Left lung (tissue), 14 donors: ENCODE measurements at places on chromosomes 7 and 10. TPM values are rescaled to one million over a fixed set of nuclear protein-coding genes. Genes with fewer than 3 reads are reported as not detected.

The CSTF2T gene
- total RNA-seq, result 16.8 TPM

GRCh38 chr7:68697796-68698280, 900.4 kb upstream of the AUTS2 start:
- no peak overlapping the region for H3K27ac ChIP-seq
- no peaks in the 10 kb centered on the region for H3K36me3 ChIP-seq
- no peak overlapping the region for H3K4me3 ChIP-seq
- DNase-seq, result no peak

The GHRHR gene
- total RNA-seq, result not detected

DNA sequence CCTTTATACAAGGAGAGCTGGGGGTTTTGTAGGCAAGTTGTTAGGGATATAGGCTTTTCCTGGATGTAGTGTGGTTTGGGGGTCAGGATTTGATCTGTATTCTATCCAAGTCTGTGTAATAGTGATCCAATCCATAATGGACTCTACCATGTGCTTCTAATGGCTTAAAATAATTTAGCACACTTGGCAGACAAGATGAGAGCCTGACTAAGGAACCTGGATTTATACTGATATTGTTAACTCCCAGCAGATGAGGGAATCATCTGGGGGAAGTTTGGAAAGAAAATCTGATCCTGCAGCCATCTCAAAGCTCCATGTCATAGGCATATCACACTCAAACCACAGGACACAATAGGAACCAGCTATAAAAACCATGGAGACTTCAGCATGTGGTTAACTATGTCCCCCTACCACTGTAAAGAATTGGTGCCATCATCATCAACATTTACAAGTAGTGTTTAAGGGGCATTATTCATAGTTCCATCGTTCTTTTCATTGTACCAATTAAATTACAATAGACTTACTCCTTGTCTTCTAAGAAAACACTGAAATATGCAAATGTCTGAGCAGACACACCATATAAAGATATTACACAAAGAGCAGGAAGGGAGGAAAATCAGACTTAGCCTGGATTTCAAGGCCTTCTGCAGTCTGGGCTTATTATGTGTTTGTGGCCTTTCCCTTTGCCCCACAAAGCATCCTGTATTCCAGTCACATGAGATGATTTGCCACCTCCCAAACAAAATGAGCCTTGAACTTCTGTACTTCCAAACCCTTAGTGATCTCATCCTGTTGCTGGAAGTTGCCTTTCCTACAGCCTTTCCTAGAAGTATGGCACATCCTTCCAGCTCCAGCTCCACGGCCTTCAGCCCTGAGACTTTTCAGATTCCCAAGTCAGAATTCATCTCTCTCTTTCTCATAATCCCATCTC, 22.5 kb upstream of the HPS1 start:
- H3K27ac ChIP-seq, result no peak overlapping the region
- peaks cover 23% of the 10 kb centered on the region for H3K27me3 ChIP-seq
- no peak for DNase-seq
- no peak overlapping the region for H3K4me3 ChIP-seq
- H3K36me3 ChIP-seq, result no peaks in the 10 kb centered on the region
- H3K4me1 ChIP-seq, result peaks cover 4% of the 10 kb centered on the region

The DGKB gene
- total RNA-seq, result not detected

DNA sequence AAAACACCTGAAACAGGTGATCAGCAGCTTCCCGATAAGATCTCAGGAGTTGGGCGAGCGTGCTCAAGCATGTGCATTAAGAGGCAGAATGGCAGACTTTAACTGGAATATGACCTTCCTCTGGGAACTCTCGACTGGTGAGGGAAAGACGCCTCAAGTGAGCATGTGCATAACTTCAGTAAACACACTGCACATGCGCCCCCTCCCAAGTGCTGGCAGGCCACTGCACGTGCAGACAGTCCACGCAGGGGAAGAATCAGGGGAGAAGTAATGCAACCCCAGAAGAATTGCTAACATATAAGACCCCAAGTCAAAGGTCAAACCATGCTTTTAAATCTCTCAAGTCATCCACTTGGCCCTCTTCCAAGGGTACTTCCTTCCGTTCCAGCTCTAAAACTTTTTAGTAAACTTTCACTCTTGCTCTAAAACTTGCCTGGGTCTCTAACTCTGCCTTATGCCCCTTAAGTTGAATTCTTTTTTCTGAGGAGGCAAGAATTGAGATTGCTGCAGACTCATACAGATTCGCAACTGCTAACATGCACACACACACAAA, 541.0 kb downstream of the TNS3 start:
- H3K27ac ChIP-seq, result no peak overlapping the region
- H3K27me3 ChIP-seq, result no peaks in the 10 kb centered on the region
- no peak for DNase-seq
- no peaks in the 10 kb centered on the region for H3K36me3 ChIP-seq
- H3K4me1 ChIP-seq, result peaks cover 18% of the 10 kb centered on the region
- no peak overlapping the region for H3K4me3 ChIP-seq

- no peak overlapping the region for H3K27ac ChIP-seq
- no peak overlapping the region for H3K4me3 ChIP-seq
- no peaks in the 10 kb centered on the region for H3K4me1 ChIP-seq
- peaks cover 91% of the 10 kb centered on the region for H3K27me3 ChIP-seq
- DNase-seq, result no peak
- H3K36me3 ChIP-seq, result no peaks in the 10 kb centered on the region
Observed at GRCh38 chr10:132810807-132811700, 25.1 kb upstream of the NKX6-2 start.

DNA sequence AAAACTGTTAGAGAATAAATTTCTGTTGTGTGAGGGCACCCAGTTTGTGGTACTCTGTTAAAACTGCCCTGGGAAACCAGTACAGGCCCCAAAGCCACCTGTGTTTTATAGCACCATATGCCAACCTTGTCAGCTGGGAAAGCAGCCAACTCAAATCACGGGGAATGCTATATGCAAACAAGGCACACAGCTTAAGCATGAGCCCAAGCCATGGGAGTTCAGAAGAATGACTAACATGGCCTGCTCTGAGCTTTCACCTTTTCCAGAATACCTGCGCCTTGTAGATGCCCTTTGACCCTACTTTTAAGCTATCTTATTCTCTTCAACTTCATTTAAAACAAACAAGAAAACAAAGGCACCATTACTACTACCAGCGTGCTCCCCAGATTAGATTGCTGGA, 5.5 kb upstream of the SLC25A13 start:
- DNase-seq, result no peak
- H3K36me3 ChIP-seq, result no peaks in the 10 kb centered on the region
- H3K4me3 ChIP-seq, result no peak overlapping the region
- H3K4me1 ChIP-seq, result peaks cover 23% of the 10 kb centered on the region

The ELFN1 gene
- total RNA-seq, result 1.6 TPM

DNA sequence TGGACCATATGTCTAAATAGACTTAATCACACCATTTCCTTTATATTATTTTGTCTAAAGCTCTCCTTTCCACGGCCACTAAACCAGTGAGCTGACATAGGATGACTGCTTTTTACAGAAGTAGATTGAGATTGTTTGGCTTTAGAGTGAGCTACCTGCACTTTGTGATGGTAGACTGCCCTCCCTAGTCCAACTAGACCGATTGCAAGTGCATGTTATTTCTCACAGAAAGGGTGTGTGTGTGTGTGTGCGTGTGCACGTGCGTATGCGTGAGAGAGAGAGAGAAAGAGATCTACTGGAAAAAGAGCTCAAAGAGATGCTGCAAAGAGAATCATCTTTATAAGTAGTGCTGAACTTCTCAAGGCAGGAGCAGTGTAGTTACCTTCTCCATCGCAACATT, 60.7 kb downstream of the VCL start:
- DNase-seq, result no peak
- peak overlapping the region; percentile 71 for H3K27ac ChIP-seq
- H3K36me3 ChIP-seq, result no peaks in the 10 kb centered on the region
- no peak overlapping the region for H3K4me3 ChIP-seq
- H3K4me1 ChIP-seq, result peaks cover 45% of the 10 kb centered on the region

The ZNF488 gene
- total RNA-seq, result 0.38 TPM

GRCh38 chr10:103500481-103500880, 7.0 kb downstream of the NEURL1 start:
- H3K27ac ChIP-seq, result no peak overlapping the region
- no peaks in the 10 kb centered on the region for H3K36me3 ChIP-seq
- DNase-seq, result no peak

DNA sequence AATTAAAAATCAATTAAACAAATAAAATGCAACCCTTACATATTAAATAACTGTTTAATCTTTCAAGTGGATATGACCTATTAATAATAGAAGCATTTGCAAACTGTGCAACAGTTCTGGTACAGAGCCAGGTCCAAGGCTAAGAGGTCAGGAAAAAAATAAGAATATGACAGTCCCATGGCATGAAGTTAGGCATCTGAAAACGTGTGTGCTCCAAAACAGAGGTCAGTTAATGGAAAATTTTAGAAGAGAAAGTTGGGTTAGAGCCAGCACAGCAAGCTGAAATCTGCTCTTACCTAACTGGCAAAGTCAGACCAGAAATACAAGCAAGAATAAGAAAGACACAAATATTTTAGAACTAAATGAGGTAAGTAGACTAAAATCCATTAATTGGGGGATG, 757.7 kb downstream of the GRM8 start:
- no peaks in the 10 kb centered on the region for H3K36me3 ChIP-seq
- H3K4me3 ChIP-seq, result no peak overlapping the region
- no peaks in the 10 kb centered on the region for H3K27me3 ChIP-seq
- peak; percentile 23 for DNase-seq
- no peak overlapping the region for H3K27ac ChIP-seq

GRCh38 chr10:22550732-22551131, 163.6 kb downstream of the PIP4K2A start:
- no peak overlapping the region for H3K4me3 ChIP-seq
- no peaks in the 10 kb centered on the region for H3K4me1 ChIP-seq
- H3K27me3 ChIP-seq, result no peaks in the 10 kb centered on the region
- H3K36me3 ChIP-seq, result no peaks in the 10 kb centered on the region

GRCh38 chr7:51792796-51793195, 476.2 kb upstream of the COBL start:
- no peak overlapping the region for H3K4me3 ChIP-seq
- H3K4me1 ChIP-seq, result no peaks in the 10 kb centered on the region
- no peak overlapping the region for H3K27ac ChIP-seq
- H3K36me3 ChIP-seq, result no peaks in the 10 kb centered on the region

DNA sequence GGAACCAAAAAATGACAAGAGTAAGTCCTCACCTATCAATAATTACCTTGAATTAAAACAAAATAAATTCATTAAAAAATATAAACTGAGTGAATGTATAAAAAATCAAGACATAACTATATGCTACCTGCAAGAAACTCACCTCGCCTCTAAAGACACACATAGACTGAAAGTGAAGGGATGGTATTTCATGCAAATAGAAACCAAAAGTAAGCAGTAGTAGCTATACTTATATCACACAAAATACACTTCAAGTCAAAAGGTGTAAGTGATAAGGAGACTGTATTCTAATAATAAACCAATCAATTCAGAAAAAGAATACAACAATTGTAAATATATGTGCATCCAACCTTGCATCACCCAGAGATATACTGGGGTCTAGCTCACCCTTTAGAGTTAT, 332.6 kb downstream of the SH2D4B start:
- DNase-seq, result no peak
- no peak overlapping the region for H3K4me3 ChIP-seq
- H3K27me3 ChIP-seq, result no peaks in the 10 kb centered on the region
- H3K4me1 ChIP-seq, result no peaks in the 10 kb centered on the region
- H3K36me3 ChIP-seq, result no peaks in the 10 kb centered on the region
- no peak overlapping the region for H3K27ac ChIP-seq

The SLC18A3 gene
- total RNA-seq, result not detected

The AEBP1 gene
- total RNA-seq, result 195 TPM

The TMEM178B gene
- total RNA-seq, result 0.16 TPM

DNA sequence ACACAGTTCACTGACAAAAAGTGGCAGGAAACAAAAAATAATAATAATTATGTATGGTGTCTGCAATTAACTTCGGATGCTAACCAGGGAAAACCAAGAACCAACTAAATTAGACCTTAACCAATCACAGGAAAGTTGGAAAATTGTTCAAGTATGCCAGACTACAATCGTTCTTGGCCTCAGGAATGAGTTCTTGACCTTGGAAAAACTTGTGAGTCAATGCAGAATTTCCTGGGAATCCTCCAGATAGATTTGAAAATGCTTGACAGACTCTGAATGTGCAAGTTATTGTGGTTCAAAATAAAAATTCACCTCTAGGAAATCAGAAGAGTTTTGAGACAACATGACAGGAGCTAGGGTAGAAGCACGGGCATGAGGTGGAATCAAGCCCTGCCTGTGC, 171.5 kb downstream of the C7orf25 start:
- no peak overlapping the region for H3K27ac ChIP-seq
- H3K36me3 ChIP-seq, result no peaks in the 10 kb centered on the region
- DNase-seq, result no peak

The FAM25C gene
- not detected for total RNA-seq

The SPDYE8 gene
- not detected for total RNA-seq
